ENCODE measurements at places on chromosomes 5 and 9.

GRCh38 chr5:133664422-133664821, 52.1 kb upstream of the FSTL4 start:
- peak; percentile 9 for DNase-seq

DNA sequence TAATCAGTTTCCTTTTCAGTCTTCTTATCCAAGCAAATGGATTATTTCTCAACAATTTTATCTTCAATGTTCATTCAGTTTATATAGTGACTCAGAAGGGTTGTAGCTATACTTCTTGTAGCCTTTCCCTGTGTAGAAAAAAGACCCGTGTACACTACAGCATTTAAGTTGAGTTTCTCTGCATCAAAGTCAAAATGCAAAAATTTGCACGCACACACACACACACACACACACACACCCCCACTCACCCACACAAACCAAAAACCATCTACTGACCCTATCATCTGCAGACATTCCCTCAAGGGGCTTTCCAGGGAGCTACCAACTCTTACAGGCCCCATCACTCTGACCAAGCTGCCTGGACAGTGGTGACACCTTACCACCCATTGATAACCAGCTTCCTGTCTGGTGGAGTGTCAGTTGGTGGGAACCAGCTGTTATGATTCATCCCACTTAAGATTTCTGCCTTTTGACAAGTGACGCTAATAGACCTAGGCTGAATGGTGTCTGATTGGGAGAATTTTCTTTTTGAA, 12.2 kb upstream of the ELL2 start:
- peak; percentile 79 for DNase-seq

DNA sequence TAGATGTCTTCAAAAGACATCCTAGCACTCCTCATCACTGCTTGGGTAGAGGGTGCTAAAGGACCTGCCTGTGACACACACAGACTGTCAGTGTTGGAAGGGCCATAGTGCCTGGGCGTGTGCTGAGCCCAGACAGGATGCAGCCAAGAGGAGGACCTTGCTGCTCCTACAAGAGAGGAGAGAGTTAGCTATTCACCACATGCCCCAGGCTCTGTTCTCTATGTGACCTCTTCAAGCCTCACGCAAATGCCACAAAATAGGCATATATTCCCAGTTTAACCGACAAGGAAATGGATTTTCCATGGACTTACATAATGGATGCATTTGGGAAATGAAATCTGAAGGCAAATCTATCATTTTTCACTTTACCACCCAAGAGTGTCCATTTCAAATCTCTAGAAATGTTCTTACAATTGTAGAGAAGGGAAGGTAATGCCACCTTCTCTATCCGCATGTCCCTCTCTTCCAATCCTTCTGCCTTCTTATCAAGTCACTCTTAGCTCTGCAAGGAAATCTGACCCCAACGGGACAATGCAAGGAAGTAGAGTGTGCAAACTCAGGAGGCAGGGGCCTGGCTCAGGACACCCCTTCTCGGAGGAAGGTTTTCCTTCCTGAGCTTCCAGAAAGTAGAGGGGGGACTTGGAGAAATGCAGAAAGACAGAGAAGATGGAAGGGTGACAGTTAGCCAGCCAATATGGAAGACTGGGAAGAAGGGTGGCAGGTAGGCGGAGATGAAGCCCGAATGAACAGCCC, 49.5 kb downstream of the TRIM32 start:
- DNase-seq = no peak

GRCh38 chr5:73282923-73283322, 109.9 kb downstream of the TMEM174 start:
- DNase-seq = no peak

DNA sequence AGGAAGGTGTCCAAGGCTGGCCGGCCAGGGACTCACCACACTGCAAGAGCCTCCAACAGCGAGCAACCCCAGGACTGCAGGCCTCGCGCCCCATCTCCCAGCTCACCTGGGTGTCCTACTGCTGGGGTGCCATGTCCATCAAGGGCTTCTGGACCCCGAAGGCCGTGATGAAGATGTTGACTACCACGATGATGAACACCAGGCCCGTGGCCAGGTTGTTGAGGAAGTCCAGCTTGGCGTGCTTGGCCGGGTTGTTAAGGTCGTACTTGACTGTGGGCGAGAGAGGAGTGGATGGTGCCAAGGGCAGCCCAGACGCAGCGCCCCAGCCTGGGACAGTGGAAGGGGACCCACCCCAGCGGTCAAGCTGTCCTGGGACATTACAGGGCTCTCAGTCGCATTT, 9.3 kb downstream of the NINJ1 start:
- no peak for DNase-seq

- no peak for DNase-seq
Measured at GRCh38 chr5:139639619-139640380, 8.3 kb upstream of the CXXC5 start.

DNA sequence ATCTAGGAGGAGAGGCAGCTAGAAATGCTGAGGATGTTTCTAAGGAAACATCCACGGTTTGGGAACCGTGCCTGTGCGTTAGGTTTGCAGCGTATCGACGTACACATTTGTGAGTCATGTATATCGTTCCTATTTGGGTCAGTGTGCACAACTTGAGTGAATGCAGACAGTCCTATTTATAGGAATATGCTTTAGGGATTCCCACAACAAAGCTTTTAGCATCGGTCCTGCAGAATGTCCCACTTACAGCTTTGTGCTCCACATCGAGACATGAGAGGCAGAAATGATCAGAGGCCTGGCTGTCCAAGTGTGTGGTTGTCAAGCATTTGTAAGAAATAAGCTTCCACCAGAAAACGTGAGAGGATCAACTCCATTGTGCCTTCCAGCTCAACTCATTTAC, 1282.7 kb upstream of the WWC1 start:
- no peak for DNase-seq
